Kidney (tissue), 22 donors: ENCODE measurements at places on chromosomes 3 and 15.

DNA sequence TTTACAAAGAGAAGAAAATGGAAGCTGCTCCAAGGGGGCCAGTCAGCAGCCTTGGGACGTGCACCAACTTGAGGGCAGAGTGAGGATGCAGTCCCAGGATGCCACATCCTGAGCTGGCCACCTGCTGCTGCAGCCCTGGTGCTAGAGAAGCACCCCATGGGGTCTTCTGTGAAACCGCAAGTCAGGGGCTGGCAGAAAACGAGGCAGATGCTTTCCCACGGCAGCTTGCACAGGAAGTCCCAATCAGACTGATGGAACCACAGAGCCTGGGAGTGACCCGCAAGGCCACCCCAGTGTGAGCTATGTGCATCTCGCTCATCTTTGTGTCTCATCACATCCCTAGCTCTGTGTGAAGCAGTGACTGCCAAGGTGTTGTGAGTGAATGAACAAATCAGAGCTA is 76.5 kb downstream of the NUP210 start:
- H3K27me3 ChIP-seq: no peaks in the 10 kb centered on the region
- no peak overlapping the region for H3K27ac ChIP-seq
- H3K36me3 ChIP-seq: no peaks in the 10 kb centered on the region
- no peak for DNase-seq
- no peak overlapping the region for H3K4me3 ChIP-seq
- H3K4me1 ChIP-seq: no peaks in the 10 kb centered on the region

- H3K4me3 ChIP-seq: no peak overlapping the region
- DNase-seq: no peak
- H3K4me1 ChIP-seq: no peaks in the 10 kb centered on the region
- no peak overlapping the region for H3K27ac ChIP-seq
Observed at GRCh38 chr15:50206020-50206419, 24.0 kb downstream of the SLC27A2 start.

DNA sequence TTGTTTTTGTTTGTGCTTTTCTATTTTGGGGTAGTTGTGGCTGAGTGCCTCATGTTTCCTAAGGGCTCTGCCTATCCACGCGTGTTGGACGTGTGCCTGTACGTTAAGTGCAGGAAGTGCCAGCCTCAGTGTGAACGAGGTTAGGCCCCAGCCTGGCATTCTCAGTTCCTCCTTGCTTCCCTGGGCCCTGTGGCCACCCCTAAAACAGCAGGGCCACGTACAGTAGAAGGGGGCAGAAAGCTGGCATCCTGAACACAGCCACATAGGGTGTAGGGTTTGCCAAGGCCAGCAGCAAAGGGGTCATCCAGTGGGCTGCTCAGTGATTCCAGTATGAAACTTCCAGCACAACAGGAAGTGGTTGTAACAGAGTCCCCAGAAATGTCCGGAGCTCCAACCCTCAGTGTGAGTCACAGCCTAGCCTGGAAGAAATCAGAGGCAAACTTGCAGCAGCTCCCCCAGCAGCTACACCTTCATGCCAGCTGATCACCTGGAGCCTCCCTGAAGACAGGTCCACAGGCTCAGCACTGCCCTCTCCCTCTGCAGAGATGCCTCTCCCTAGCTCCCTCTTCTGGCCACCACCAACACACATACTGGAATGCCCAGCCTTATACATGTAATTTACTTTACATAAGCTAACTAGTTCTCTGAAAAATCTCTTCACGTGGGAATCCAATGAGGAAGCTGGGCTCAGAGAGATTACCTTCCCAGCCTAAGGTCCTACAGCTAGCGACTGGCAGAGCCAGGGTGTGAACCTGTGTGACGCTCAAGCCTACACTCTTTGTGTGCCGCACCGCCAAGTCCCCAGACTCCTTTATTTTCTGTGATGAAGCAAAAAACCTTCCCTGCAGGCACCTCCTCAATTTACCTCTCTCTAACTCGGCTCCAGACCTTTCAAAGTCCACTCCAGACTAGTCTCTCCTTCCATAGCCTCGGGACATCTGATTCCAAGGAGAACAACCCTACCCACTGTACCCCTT is 26.6 kb downstream of the ILDR1 start:
- no peak overlapping the region for H3K4me3 ChIP-seq
- peaks cover 12% of the 10 kb centered on the region for H3K4me1 ChIP-seq
- no peaks in the 10 kb centered on the region for H3K27me3 ChIP-seq
- H3K36me3 ChIP-seq: peaks cover 3% of the 10 kb centered on the region

GRCh38 chr3:10507331-10507730 is 1.9 kb upstream of the ATP2B2 start:
- H3K27ac ChIP-seq: no peak overlapping the region
- no peak overlapping the region for H3K4me3 ChIP-seq
- DNase-seq: no peak
- no peaks in the 10 kb centered on the region for H3K36me3 ChIP-seq
- no peaks in the 10 kb centered on the region for H3K4me1 ChIP-seq

DNA sequence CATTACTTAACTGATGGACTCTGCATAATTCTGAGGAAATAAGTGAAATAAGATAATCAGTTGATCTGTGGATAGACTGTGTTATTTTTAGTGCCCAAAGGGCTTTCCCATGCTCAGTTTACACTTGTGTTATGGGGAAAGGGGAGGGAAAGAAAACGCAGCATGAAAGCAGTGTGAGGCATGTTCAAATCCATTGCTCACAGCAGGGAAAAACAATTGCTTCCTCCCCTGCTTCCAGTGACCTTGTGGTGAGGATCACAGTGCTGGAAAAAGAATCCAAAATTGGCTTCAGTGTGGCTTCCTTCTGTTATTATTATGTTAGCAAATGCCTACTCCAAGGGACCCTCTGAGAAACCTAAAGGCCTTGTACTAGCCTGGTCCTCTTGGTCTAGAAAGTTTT is 285.1 kb upstream of the CDIN1 start:
- DNase-seq: no peak
- H3K4me3 ChIP-seq: no peak overlapping the region
- no peaks in the 10 kb centered on the region for H3K4me1 ChIP-seq

DNA sequence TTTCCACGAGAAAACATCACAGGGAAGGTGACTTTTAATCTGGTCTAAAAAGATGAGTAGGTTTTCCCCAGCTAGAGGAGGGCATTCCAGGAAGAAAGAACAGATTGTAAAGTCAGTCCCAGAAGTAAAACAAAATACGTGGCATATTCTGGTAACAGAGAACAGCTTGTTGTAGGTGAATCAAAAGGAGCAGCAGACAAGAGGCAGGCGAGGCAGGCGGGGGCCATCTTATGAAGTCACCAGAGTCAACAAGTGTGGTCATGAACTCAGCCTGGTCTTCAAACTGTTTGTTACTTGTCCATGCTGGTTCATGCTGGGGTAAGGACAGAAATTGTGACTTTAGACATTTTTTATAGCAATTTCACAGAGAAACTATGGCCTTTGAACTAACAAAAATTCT is 4.0 kb upstream of the POPDC2 start:
- H3K27ac ChIP-seq: no peak overlapping the region
- no peaks in the 10 kb centered on the region for H3K27me3 ChIP-seq
- no peaks in the 10 kb centered on the region for H3K36me3 ChIP-seq
- no peak overlapping the region for H3K4me3 ChIP-seq
- DNase-seq: no peak

DNA sequence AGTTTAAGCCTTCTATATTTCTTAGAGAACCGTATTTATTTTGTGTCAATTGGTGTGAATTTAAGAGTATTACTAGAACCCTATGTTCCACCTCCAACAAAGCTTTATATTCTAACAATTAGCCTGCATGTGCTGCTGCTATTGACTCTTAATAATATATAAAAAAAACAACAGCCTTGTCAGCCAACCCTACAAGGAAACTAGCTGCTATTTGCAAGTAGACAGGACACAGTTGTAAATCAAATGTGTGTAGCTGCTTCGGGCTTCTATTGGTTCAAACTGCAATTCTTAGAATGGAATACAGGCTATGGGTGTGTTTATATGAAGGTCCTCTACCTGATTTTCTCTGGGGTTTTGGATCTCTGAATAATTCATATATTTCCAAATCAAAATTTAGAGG is 60.7 kb downstream of the ZBTB20 start:
- no peak overlapping the region for H3K27ac ChIP-seq
- H3K27me3 ChIP-seq: no peaks in the 10 kb centered on the region
- no peak for DNase-seq
- peaks cover 14% of the 10 kb centered on the region for H3K4me1 ChIP-seq

DNA sequence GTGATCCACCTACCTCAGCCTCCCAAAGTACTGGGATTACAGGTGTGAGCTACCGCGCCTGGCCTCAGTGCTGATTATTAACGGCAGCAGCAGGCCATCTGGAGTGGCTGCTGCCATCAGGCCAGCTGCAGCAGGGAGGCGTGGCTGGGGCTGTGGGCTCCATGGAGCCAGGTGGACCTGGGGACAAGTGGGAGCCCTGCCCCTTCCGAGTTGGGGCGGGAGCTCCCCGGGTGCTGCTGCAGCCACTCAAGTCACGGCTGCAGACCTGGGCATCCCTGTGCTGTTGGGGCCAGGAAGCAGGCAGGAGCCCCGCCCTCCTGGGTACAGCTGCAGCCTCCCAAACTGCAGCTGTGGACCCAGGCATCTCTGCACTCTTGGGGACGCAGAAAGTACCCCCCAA is 23.9 kb downstream of the LRRC49 start:
- H3K27me3 ChIP-seq: no peaks in the 10 kb centered on the region
- H3K4me1 ChIP-seq: no peaks in the 10 kb centered on the region
- no peak overlapping the region for H3K4me3 ChIP-seq

- peaks cover 41% of the 10 kb centered on the region for H3K36me3 ChIP-seq
- H3K4me1 ChIP-seq: no peaks in the 10 kb centered on the region
- H3K4me3 ChIP-seq: no peak overlapping the region
- DNase-seq: no peak
Observed at GRCh38 chr3:119434703-119435102, 28.7 kb downstream of the TMEM39A start.

- DNase-seq: peak; percentile 57
- no peaks in the 10 kb centered on the region for H3K36me3 ChIP-seq
- H3K27me3 ChIP-seq: peaks cover 22% of the 10 kb centered on the region
- H3K4me1 ChIP-seq: no peaks in the 10 kb centered on the region
- peak within 1 kb of the TSS; percentile 40 for H3K4me3 ChIP-seq
- H3K27ac ChIP-seq: no peak within 1 kb of the TSS
Observed at GRCh38 chr15:51750792-51751696, at the start of gene TMOD2. Gene TMOD2 (plus strand): TSS chr15:51751597. CDS start chr15:51766442, 14,845 bp downstream.

- H3K4me3 ChIP-seq: no peak overlapping the region
Observed at GRCh38 chr3:47261301-47261700, 21.3 kb downstream of the KIF9 start.

DNA sequence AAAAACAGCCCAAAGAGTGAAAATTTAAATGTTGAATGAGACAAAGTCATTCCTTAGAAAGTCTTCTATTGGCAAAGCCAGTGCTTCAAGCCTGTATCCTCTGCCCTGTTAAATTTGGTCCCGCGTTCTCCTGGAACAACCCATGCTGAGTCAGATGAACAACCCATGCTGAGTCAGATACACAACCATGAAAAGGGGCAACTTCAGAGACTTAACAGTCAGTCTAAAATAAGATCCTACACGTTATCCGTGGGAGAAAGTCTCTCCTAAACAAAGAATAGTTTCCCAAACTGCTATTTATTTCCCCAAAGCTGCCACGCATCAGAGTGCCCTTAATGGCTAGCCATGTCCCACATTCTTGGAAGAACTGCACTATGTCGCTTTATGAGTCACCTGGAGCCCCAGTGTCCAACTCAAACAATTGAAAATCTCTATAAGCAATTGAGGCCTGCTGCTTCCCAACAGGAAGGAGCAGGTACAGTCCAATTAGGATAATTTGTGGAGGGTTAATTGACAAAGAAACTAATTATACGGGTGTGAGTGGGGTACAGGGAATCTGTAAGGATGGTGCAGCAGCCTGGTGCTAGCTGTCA is 66.1 kb downstream of the WHAMM start:
- no peaks in the 10 kb centered on the region for H3K27me3 ChIP-seq
- DNase-seq: no peak
- H3K4me1 ChIP-seq: no peaks in the 10 kb centered on the region
- no peak overlapping the region for H3K4me3 ChIP-seq
- no peak overlapping the region for H3K27ac ChIP-seq
- H3K36me3 ChIP-seq: no peaks in the 10 kb centered on the region

- no peaks in the 10 kb centered on the region for H3K27me3 ChIP-seq
- H3K4me1 ChIP-seq: peaks cover 2% of the 10 kb centered on the region
- no peak overlapping the region for H3K4me3 ChIP-seq
- H3K36me3 ChIP-seq: no peaks in the 10 kb centered on the region
- H3K27ac ChIP-seq: no peak overlapping the region
Observed at GRCh38 chr3:53725387-53725995, 120.7 kb downstream of the CHDH start.

DNA sequence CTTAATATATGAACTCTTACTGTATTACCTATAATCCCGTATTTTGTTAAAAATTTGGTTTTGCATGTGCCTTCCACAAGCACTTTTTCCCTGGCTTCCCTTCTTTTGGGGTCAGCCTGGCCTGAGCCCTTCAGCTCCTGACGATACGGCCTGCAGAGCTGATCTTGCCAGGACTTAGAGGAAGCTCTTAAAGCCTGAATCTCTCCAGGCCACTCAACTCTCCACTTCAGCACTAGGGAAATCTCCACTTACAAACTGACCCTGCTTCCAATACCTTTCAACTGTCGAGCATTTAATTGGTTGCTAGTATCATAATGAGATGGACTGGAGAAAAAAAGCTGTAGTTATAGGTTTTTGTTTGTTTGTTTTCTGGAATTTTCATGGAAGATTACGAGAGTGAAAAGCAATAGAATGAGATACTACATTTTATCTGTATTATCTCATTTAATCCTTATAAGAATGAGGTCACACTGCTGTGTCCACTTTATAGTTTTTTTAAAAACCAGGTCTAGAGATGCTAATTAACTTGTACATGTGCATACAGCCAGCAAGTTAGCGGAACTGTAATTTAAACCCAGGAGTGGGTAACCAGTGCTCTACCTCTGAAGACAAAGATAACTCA is 54.8 kb downstream of the ZBTB38 start:
- no peaks in the 10 kb centered on the region for H3K27me3 ChIP-seq
- no peak for DNase-seq
- peaks cover 29% of the 10 kb centered on the region for H3K4me1 ChIP-seq
- peaks cover 4% of the 10 kb centered on the region for H3K36me3 ChIP-seq
- no peak overlapping the region for H3K4me3 ChIP-seq

DNA sequence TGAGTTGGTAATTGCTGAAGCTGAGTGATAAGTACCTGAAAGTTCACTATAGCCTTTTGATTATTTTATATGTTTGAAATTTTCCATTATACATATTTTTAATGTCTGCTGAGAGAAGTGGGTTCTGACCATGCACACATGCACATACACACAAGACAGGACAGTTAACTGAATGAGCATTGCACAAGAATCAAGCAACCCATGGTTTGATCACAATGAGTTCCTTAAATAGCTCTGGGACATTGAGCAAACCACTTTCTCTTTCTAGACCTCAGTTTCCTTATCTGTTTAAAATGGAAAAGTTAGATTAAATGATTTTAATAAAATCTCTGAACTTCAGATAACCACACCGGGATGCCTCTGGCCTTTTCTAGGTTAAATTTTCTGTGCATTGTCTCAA is 26.7 kb downstream of the SNTN start:
- H3K27ac ChIP-seq: no peak overlapping the region
- H3K4me1 ChIP-seq: no peaks in the 10 kb centered on the region
- no peak for DNase-seq
- H3K27me3 ChIP-seq: no peaks in the 10 kb centered on the region
- H3K36me3 ChIP-seq: no peaks in the 10 kb centered on the region
- H3K4me3 ChIP-seq: no peak overlapping the region

- no peak for DNase-seq
- H3K36me3 ChIP-seq: no peaks in the 10 kb centered on the region
- no peaks in the 10 kb centered on the region for H3K27me3 ChIP-seq
- no peak overlapping the region for H3K4me3 ChIP-seq
- no peak overlapping the region for H3K27ac ChIP-seq
- peaks cover 6% of the 10 kb centered on the region for H3K4me1 ChIP-seq
Observed at GRCh38 chr15:52010633-52011595, 8.1 kb upstream of the MAPK6 start.

- H3K36me3 ChIP-seq: peaks cover 24% of the 10 kb centered on the region
- no peaks in the 10 kb centered on the region for H3K4me1 ChIP-seq
- H3K27ac ChIP-seq: no peak overlapping the region
- DNase-seq: no peak
Observed at GRCh38 chr3:53223541-53223966, 32.3 kb downstream of the TKT start.
